ENCODE measurements at places on chromosomes 1 and 21.

GRCh38 chr1:24477309-24477708 is 25.3 kb upstream of the RCAN3 start:
- DNase-seq: no peak

- DNase-seq: no peak
Measured at GRCh38 chr1:108561689-108562326, 1.9 kb downstream of the EEIG2 start.

GRCh38 chr1:18936471-18936813 is 20.0 kb downstream of the IFFO2 start:
- DNase-seq: no peak

DNA sequence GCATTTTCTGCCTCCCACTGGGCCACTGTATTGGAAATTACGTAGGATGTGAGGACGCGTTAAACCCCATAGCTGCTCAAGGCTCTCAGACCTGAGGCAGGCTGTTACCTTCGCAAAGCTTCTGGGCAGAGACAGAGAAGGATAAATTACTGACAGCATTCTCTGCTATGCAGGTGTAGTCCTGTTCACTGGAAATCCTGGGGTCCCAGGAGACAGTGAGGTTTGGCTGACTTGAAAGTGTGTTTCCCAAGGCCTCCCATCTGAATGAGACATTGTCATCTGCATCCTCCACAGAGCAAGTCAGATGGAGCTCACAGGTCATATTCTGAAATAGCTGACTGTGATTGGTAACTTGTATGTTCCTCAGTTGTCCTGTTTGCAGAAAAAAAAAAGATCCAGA is 32.0 kb downstream of the SLAMF6 start:
- DNase-seq: no peak

DNA sequence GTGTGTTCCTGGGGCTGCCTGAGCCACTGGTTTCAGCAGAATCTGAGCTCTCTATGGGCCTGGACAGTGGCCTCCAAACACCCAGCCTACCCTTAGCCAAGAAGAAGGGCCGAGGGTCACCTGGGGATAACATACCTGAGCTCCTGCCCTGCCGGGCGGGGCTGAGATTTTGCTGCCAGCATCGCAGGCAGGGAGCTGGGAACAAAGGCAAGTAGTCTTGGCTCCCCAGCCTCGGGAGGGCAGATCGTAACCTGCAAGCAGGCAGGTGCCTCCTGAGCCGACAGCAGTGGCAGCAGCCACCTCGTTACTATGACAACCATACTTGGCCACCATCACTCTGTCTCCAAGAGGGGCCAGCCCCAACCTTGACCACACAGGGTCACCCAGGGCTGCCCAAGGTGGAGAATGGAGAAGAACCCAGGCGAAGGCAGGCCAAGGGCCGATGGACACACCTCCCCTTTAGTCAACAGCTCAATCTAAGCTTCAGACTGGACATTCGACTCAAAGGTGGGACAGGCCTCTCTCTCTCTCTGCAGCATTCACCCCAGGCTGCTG is 54.6 kb downstream of the TOMM20 start:
- DNase-seq: no peak

DNA sequence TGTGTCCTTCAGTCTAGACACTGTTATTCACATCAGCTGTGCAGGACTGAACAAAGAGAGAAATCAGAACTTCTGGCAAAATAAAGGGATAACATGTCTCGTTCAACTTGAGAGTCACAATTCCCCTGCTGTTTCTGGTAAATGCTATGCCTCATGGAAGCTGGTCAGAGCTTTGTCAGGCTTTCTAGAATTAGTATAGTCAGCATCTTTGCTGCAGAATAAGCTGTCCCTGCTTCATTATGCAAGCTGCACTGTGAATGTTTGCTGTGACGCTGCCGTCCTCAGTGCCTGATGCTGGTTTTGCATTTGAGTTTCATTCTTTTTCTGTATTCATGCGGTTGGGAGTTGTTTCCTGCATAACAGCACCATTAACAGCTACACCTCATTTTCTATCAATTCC is 96.4 kb upstream of the KCNJ6 start:
- no peak for DNase-seq

- no peak for DNase-seq
Measured at GRCh38 chr1:245538671-245539070, 383.9 kb downstream of the KIF26B start.

DNA sequence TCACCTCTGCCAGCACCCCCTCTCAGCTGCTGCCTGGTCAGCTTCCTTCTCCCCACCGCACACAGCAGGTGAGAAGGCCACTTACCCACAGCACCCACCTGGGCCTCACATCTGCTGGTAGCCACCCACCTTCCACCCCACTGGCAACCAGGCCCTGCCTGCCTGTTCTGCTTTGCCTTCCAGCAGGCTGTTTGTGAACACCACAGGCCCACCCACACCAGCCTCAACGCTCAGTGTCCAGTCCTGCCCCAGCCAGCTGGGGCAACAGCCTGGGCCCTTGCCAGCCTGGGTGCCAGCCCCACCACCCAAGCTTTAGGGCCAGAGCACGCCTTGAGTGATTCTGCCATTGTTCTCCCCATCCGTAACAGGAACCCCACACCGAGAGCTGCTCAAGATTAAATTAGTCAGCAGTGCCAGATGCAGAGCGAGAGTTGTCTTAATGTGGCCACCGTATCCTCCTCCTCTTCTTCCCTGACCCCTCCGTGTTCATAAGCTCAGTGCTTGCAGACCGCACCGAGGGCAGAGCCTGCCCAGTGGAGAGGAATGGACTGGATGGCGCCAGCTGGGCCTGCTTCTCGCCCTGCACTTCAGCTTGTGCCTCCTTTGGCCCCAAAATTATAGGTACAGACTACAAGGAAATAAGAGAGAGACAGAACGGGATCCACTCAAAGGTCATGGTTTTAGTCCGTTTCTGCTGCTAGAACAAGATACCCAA is 120.3 kb upstream of the COL6A1 start:
- DNase-seq: no peak

- peak; percentile 85 for DNase-seq
Measured at GRCh38 chr1:115727706-115728249, 40.7 kb downstream of the CASQ2 start.

DNA sequence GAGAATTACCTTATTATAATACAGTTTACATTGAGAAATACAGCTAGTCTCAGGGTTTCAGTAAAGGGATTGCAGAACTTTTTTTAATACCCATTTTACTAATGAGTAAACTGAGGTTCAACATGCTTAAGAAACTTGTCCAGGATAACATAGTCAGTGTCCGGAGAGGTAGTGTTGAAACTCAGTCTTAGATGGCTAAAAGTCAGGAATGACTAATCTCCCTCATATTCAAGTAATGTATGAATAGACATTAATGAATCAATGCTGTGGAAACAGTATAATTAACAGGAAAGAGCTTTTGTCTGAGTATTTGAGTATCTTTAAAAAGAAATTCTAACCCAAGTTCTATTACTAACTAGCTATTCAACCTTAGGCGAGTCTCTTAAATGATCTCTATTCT is 397.6 kb downstream of the PLA2G4A start:
- DNase-seq: no peak

DNA sequence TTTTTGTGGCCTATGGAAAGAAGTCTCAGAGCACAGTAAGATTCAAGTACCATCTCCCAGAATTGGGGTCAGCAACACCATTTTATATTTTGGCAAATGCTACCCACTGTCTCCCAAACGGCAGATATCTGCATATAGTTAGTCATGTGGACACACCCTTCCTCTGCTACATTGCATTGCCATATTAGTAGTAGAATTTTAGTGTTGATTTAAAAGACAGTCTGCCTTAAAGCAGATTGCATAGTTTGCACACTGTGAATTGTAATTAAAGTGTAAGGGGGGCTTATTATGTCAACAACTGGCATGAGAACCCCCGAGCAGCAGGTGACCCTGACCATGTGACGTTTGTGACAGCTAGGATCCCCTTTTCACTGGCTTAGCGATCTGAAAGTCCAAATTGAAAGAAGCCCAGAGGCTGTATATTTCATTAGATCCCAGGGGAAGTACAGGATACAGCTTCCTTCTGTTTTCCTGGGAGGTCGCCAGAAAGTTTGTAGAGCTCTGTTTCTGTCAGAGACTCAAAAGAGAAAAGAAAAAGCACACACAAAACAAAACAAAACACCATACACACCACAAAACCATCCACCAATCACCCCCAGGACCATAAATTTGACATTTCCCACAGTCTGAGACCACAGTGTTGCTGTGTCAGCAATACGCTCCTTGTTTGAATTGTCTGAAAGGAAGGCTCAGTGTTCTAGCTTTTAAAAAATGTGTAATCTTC is 172.4 kb downstream of the NFIA start:
- peak; percentile 68 for DNase-seq

DNA sequence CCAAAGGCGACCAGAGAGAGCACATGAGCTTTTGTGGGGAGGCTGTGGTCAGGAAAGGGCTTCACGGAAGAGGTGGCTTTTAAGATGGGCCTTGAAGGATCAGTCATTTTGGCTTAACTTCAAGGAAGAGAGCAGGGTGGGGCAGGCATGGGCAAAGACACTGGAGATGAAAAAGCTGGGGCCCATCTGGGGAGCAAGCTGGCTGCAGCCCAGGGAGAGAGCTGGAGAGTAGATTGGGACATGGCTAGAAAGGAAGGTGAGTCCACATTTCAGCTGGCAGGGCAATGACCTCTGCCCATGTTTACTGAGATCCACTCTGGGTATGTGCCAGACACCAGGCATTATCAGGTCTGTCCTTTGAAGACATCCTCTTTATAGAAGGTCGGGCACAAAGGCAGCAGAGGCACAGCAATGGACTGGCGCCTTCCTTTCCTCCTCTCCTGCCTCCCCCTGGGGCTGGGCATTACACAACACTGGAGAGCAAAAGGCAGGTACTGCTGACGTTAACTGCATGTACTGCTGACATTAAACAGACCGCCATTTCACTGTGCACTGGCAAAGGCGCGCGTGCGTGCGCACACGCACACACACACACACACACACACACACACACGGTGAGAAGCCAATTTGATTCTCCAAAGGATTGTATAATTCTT is 2.2 kb upstream of the UBXN10 start:
- no peak for DNase-seq

- DNase-seq: no peak
Measured at GRCh38 chr1:79695138-79695537, 688.6 kb upstream of the ADGRL4 start.

GRCh38 chr1:87497380-87498203 is 168.9 kb downstream of the LMO4 start:
- no peak for DNase-seq

GRCh38 chr1:230196077-230196476 is 129.0 kb downstream of the GALNT2 start:
- no peak for DNase-seq

- no peak for DNase-seq
Measured at GRCh38 chr21:21052672-21053071, 54.5 kb downstream of the NCAM2 start.

GRCh38 chr1:154849645-154850131 is 20.4 kb downstream of the KCNN3 start:
- no peak for DNase-seq

DNA sequence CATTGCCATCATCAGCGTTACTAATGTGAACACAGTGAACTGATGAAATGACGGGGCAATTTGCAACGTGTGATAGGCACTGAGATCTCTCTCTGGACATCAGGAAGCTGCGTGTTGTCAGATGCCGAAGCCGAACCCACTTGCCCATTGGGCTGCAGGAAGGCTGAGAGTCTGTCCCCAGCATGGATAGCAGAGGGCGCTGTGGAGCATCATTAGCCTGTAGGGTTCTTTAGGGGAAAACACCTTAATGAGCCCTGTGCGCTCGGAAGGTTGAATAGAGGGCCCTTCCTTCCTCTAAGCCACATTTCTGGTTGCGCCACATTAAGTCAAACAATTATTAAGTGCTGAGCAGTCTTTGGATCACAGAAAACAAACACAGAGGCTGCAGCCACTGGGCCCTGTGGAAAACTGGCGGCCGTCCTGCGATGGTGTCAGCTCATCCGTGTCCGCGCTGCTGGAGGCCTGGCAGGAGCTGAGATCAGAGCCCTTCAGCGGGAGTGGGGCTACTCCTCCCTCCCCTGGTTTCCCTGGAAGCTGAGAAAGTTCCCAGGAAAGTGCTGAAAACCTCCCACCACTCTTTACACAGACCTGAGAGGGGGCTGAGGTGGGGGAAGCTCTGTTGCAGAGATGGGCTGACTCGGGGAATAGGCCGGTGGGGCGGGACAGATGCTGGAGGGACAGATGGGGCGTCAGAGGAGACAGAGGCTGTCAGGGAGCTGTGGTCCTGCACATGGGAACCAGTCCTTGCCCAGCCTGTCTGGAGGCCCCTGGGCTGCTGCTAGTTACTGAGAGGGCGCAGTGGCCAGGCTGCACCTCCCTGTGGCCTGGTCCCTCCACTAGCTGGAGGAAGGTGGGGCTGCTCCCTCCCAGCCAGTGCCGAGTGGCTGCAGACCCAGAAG is 12.7 kb downstream of the TFF2 start:
- DNase-seq: peak; percentile 12

- no peak for DNase-seq
Measured at GRCh38 chr1:30273021-30273325, 450.4 kb downstream of the MATN1 start.

DNA sequence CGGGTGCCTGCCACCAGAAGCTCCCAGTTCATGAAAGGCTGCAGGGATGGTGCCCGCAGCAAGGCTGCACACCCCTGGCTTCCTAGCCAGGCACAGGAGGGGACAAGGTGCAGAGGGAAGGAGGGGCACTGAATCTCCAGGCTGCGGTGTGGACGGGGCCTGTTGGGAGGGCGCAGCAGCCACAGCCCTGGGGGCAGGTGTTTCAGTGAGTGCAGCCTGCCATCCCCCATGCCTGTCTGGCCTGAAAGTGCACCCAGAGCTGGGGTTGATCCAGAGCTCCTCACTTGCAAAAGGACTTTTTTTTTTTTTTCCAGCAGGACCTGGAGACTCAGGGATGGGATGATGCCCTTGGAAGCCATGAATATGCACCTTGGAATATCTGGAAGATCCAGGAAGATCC is 153.7 kb upstream of the C1orf174 start:
- DNase-seq: no peak

- DNase-seq: peak; percentile 13
Measured at GRCh38 chr1:112866151-112866550, 89.8 kb downstream of the SLC16A1 start.

- DNase-seq: no peak
Measured at GRCh38 chr1:20964540-20965484, 177.7 kb upstream of the HP1BP3 start.

GRCh38 chr1:223249854-223250631 is 107.0 kb upstream of the TLR5 start:
- no peak for DNase-seq

DNA sequence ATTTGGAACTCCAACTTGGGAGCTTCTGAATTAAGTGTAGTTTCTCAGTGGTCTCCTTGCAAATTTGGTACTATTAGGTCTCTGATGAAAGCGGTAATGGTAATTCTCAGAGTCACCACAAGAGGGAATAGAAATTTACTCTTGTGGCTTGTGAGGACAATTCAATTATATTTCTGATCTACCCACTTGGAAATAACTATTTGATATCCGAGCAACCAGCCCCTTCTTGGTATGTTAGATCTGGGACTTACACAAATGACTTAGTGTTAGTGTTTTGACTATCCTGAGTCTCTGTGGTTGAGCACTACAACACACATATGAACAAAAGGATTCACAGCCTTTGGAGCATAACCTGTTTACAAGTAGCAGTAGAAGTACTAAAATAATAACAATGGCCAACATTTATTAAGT is 68.1 kb downstream of the RPS6KA1 start:
- peak; percentile 44 for DNase-seq
